ENCODE measurements at places on chromosomes 5 and 9.

DNA sequence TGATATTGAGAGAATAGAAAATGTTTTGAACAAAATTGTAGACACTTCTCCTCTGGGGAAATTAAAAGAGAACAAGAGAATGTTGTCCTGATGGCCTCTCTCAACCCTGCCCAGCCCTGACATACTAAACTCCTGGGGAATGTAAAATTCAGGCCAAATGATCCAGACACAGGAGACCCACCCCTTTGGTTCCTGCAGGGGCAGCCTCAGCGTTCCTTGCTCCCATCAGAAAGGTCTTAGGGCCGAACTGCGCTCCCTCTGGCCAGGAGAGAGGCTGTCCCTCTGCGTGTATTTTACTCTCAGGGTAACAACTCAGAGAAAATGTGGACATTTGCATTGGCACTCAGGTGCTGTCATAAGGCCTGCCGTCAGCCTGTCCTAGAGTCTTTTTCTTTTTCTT lies 616.3 kb upstream of the KLF4 start:
- no peak for DNase-seq

DNA sequence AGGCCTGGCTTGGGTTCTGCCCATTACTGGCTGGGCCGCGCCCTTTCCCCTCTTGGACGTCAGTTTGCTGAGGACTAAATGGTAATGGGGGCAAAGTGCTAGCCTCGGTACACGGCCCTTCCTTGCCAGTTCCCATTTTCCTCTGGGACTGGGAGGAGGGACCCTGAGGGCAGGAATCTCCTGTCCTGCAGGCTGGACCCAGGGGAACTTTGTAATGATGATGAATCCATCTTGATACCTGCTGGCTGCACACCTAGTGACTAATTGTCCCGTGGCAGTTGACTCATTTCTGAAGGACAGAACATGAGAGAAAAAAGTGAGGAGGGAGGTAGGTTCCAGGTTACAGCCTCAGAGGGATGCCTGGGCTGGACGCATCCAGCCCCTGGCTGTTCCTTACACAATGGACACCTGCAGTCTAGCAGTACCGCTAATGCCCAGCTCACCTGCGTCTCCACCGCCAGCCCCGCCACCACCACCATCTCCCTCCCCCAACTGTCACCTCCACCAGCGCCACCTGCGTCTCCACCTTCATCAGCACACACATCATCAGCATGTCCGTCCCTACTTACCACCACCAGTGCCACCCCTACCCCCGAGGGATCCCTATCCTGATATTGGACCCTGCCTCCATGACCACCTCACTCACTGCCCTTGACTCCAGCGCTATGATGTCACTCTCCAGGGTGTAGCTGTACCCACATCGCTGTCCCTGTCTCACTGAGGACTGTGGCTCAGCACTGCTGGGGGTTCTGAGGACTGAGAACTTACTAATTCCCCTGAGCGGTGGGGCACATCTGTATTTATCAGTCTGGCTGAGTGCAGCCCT lies 4.3 kb downstream of the CDHR2 start:
- DNase-seq: peak; percentile 52

DNA sequence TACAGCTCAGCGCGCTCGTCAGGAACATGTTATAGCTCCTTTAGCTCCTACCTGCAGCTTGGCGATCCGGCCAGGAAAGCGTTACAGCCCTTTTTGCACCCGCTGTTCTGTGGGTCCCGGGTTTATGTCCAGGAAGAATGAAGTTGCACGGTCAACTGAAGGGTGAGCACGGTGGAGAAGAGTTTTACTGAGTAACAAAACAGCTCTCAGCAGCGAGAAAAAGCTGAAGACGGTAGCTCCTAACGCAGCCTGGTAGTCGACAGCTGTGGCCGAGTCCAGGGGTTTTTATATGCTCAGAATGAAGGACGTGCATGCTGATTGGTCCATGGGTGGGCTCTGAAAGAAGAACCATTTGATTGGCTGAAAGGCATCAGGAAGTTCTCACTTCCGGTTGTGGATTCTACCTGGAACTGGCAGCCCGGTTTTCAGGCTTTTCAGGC lies 1830.1 kb upstream of the NUDT12 start:
- DNase-seq: no peak

DNA sequence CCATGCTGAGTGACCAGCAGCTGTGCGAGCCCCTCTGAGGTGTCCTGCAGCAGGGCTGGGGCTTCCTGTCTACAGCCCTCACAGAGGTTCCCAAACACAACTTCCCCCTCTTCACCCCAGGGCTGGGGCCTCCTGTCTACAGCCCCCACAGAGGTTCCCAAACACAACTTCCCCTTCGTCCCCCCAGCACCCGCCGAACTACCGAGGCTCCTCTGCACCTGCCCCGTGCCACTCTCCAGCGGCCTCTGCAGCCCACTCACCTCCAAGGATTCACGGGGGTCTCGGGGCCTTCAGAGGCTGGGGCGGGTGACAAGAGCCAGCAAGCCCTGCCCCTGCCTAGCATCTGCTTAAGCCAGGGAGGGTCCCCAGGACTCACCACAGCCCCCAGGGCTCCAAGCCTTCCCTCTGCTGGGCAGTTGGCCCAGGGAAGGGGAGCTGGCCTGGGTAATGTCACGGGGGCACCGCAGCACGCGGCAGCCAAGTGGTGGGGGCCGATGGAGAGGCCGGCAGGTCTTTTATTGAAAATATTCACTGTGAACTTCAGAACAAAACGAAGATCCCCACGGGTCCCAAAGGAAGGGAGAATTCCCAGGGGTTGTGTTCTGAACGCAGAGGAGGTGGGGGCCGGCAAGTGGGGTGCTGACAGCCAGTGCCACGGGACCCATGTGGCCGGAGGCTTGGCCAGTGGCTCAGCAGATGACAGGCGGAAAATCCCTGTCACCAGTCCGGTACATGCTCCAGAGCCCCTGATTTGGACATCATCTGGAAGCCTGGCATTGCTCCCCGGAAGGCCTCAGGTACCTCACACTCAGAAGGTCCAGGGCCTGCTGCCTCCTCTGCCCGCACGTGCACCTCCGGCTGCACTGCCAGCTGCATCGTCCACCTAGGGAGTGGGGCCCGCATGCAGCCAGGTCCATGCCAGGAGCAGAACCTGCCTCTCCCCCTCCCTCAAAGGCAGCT lies 125.3 kb downstream of the ADAMTS2 start:
- DNase-seq: no peak

DNA sequence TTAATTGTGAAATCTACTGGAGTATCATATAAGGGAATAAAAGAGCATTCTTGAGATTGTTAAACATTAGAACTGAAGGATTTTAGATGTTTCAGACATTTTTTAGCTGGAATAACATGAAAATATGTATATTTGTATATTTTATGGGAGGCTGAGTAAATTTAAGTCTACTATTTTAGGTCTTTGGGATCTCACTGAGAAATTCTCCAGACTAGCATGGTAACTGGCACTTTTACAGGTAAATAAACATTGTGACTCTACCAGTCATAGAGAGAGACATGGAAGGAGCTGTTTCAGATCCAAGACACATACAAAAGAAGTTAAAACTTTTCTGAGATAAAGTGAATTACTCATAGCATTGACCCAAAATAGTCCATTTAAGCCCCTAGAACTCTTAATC lies 59.4 kb downstream of the NDUFAF2 start:
- DNase-seq: no peak

GRCh38 chr5:146024034-146024433 lies 81.3 kb downstream of the PLAC8L1 start:
- no peak for DNase-seq
